Fibroblast of villous mesenchyme (primary cell): ENCODE measurements at places on chromosomes 3 and 15.

GRCh38 chr3:128067489-128067888 lies 15.3 kb downstream of the SEC61A1 start:
- no peak for DNase-seq

DNA sequence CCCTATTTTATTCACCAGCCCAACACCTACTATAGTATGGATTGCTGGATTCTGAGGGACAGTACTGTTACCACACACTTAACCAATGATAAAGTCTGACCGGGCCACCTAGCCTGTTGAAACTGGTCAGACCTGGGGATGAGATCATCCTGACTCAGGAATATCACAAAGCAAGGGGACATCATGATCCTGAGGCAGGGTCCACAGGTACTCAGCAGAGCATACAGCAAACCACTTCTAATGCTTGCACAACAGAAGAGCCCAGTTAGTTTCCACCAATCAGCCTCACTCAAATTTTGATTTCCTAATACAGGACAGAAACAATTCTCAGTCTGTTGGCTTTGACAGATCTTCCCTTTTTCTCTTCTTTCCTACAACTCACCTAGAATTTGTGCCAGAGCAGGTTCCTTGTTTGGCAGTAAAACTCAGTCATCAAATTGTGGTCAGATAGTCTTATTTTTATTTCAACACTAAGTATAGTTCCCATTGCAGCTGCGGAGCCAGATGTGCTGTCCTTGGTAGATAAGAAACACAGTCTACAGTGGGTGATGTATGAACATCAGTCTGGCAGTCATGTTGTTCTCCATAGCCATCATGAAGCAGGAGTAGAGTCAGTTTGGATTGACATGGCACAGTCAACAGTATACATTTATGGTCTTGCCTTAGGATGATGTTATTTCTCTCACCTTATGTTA lies 90.1 kb upstream of the PRR23C start:
- no peak for DNase-seq

- DNase-seq: peak; percentile 63
These were observed 7.2 kb downstream of the LIPC start for GRCh38 chr15:58438956-58439355.

DNA sequence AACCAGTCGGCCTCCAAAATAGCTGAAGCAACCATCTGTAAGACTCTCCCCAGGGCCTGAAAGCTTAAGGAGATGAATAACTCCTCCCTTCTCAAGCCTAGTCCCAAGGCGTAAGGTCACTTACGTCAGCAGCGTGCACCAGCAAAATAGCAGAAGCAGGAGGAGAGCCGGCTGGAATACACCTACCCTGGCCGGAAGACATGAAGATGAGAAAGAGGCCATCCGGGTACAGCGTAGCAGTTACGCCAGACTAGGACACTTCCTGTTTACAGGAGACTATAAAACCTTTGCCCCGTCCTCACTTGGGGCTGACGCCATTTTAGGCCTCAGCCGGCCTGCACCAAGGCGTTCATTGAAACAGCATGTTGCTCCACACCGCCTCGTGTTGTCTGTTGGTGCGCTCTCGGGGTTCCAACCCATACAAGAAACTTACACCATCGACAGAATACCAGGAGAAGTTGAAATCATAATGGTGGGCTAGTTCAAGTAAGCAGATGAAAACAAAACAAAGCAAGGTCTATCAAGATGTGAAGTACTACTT lies 2.5 kb downstream of the CFAP92 start:
- DNase-seq: no peak

DNA sequence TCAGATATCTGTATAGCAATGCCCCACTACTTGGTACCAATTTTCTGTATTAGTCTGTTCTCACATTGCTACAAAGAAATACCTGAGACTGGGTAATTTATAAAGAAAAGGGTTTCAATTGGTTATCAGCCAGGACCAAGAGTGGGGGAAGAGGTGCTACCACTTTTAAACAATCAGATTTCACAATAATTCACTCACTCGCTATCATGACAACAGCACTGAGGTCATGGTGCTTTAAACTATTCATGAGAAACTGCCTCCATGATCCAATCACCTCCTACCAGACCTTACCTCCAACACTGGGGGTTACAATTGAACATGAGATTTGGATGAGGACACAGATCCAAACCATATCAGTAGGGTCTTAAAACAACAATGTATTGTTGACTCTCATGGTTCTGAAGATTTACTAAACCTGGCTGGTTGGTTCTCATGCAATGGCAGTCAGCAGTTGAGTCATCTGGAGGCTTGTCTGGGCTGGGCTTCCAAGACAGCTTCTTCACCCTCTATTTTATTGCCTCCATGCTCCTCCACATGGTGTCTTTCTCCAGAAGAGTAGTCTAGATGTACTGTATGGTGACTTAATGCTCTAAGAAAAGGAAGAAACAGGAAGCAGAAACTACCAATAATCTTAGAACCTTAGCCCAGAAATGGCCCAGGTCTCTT lies 21.2 kb upstream of the TM4SF4 start:
- no peak for DNase-seq

DNA sequence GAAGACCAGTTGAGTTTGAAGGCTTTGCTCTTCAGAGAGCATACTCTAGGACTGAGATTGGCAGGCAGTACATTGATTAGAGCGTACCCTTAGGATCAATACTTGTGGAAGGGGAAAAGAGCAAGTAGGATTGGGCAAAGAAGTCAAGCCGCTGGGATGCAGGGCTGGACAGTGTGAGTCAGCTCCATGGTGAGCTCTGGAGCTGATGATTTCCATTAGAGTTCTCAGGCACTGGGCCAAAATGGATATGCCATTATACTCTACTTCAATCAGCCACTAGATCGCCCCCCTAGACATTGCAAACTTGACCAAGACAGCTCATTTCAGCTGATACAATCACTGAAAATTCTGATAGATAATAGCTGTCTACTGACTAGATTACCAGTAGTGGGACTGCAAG lies 432.7 kb upstream of the ALCAM start:
- no peak for DNase-seq

GRCh38 chr3:175288621-175289020 lies 429.5 kb downstream of the NAALADL2 start:
- no peak for DNase-seq

GRCh38 chr3:59411186-59411585 lies 361.4 kb upstream of the CFAP20DC start:
- DNase-seq: no peak

- no peak for DNase-seq
These were observed 163.5 kb upstream of the EOMES start for GRCh38 chr3:27885641-27886040.

- peak; percentile 8 for DNase-seq
These were observed 16.7 kb downstream of the TPRG1 start for GRCh38 chr3:189188466-189188865.

DNA sequence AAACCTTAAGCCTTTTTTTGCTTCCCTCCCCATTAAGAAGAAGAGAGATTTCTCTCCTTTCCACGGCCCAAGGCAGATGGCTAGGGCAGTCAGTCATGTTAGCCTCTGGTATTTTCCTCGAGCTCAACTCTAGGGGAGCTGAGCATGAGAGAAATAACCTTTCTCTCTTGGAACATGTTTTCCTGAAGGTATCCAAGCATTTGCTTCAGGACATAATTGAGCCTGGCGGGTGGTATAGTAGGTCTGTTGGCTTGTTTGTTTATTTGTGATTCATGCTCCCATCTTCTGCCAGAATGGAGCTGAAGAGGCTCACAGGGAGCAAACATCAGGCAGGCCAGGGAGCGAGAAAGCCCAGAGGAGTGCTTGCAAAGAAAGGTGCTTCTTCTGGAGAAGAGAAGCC lies 102.5 kb downstream of the MESD start:
- no peak for DNase-seq

GRCh38 chr15:43105077-43105736 lies 631 bp downstream of the UBR1 start:
- no peak for DNase-seq

- no peak for DNase-seq
These were observed 177.2 kb downstream of the LRRC3B start for GRCh38 chr3:26799679-26800317.

GRCh38 chr15:49036650-49037545 lies 9.3 kb downstream of the SECISBP2L start:
- peak; percentile 32 for DNase-seq

- no peak for DNase-seq
These were observed 50.8 kb downstream of the RAB11A start for GRCh38 chr15:65920121-65920520.

DNA sequence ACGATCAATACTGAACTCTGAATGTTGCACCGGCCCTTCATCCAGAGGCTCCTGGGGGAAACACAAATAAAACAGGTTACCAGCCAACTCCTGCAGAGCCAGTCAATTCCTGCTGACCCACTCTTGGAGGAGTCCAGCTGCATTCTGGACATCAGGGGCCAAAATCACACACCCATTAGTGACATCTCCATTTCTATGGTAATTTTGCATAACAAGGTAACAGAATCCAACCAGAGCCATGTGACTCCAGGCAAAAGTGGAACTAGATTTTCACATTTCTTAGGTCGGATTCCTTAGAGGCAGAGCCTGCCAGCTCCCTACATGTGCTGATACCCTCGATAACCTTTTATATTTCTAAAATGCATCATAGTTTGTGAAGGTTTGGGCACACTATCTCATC lies 119.2 kb upstream of the CTNNB1 start:
- DNase-seq: no peak

DNA sequence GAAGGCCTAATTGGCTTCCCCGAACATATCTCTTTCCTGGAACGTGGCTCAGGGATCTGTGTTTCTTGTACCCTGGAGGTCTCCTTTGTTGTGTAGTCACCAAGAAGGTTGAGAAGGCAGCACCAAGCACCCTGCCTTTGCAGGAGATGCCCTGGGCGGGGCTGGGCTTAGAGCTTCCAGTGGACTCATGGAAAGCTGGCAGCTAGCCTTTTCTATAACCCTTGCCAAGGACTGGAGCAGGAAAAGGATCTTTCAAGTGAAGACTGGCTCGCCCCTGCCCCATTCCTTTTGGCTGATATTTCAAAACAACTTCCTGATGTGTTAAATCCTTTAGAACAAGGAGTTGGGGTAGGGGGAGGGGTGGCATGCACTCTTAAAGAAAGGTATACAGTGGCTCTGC lies 58.9 kb upstream of the EPHA6 start:
- DNase-seq: no peak

GRCh38 chr3:69613286-69613685 lies 126.0 kb upstream of the MITF start:
- DNase-seq: no peak

- peak; percentile 11 for DNase-seq
These were observed 1006.7 kb downstream of the ROBO1 start for GRCh38 chr3:78761126-78761525.

DNA sequence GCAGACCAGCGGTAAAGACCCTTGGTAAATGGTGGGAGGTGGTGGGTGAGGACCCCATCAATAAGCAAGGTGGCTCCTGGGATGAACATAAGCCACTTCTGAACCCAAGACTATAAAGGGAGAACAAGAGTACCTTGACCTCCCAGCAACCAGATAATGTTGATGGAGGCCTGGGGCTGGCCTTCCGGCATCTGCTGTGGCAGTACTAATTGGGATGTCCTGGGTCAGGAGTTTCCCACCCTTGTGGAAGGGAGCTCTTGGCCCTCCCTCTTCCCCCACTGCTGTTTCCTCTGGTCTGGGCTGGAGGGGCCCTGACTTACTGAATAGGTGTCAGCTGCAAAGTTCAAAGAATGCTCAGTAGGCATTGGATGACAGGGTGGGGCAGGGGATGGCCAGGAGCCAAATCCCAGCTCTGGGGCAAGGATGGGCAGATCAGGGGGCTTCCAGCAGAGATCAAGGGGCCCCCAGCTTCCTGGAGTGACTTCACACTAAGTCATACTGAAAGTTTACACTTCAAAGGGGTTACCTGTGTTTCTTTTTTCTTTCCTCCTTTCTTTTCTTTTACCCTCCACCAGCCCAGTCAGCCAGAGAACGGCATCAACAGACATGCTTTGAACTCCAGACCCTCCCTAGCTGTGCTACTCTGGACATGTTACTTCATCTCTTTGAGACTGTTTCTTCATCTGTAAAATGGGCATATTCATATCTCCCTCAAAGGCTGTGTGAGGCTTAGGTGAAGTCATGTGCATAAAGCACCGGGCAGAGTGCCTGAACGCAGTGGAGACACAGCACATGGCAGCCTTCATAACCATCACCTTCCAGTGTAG lies 1.5 kb downstream of the RBP1 start:
- no peak for DNase-seq

DNA sequence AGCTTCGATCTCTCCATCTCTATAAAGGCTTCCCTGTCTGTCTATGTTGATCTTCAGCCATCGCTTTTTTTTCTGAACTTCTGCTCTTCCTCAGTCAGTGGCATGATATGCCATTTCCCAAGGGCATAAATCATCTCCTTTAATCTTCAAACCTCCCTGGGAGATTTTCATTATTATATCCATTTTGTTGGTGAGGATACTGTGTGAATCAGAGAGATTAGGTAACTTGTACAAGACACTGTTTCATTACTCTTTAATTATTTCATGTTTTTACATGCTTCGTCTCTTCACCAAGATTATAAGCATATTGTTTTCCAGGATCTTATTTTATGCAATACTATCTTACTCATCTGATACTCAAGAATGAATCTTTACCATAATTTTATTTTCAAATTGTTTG lies 124.8 kb upstream of the ATP11B start:
- no peak for DNase-seq

DNA sequence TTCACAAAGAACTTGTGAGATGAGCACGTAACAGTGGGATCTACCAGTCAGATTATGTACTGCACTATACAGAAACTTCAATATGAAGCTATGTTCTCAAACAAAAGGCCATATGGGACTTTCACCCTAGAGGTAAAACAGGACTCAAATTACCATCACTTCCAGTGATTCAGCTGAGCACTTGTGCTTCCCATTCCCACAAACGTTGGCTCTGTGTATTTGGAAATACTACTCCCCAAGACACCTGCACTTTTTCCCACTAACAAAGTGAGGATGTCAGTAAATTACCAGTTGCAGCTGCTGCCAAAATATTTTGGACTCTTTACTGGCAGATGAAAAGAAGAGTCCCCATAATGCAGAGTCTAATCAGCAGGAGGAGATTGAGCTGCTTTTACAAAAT lies 1570.1 kb downstream of the SI start:
- DNase-seq: no peak

DNA sequence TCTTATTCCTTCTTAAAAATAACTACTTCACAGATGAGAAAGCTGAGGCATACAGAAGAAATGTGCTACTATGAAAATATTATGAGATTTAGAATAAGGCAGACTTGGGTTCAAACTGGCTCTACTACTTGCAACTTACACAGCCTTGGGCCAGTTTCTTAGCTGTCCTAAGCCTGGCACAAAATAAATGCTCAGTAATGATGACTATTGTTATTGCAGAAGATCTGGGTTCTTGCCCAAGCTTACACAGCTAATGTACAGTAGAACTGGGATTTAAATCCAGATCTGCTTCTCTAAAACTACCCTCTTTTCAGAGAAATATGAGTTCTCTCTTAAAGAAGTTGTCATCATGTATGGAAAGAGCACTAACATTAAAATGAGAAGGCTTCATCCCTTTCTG lies 228.2 kb upstream of the TPRG1 start:
- no peak for DNase-seq

DNA sequence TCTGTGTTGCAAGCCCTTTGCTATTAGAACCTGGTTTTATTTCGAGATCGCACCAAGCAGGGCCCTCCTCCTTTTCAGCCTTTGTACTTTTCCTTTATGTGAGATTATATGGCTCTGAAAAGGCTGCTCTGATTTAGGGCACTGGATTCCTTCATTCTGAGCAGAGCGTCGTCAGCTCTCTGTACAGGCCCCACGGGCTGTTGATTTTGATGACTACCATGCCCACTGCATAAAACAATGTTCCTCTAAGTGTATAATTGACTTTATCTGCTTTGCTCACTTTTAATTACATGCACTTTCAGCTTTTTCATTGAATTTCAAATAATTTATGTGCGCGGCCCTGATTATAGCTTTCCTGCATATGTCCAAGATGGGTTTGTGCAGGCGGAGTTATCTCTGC lies 4.4 kb upstream of the PSMD6 start:
- DNase-seq: no peak
